ENCODE measurements at places on chromosomes 2 and 18. TPM values are rescaled to one million over a fixed set of nuclear protein-coding genes. Genes with fewer than 3 reads are reported as not detected.

Gene ERBB4
- total RNA-seq = under 0.01 TPM

Gene GPR45
- total RNA-seq = not detected

Gene CTAGE1
- not detected for total RNA-seq

Gene LOXHD1
- total RNA-seq = not detected

Gene C2orf66
- 0.12 TPM for total RNA-seq

Gene PFN4
- 0.62 TPM for total RNA-seq

Gene CLEC4F
- not detected for total RNA-seq

Gene CCDC138
- total RNA-seq = 7.4 TPM

Gene TAF4B
- total RNA-seq = 2.3 TPM

Gene PID1
- 5.7 TPM for total RNA-seq

Gene MARCHF4
- total RNA-seq = 3.1 TPM

Gene ADRA2B
- not detected for total RNA-seq

Gene GKN1
- not detected for total RNA-seq

Gene POTEE
- total RNA-seq = 0.11 TPM

Gene KCNS3
- 9.6 TPM for total RNA-seq

Gene CGREF1
- 6.2 TPM for total RNA-seq

Gene RAMP1
- total RNA-seq = 13.1 TPM

Gene IL1F10
- not detected for total RNA-seq

Gene ATP6V1C2
- under 0.01 TPM for total RNA-seq

Gene WDR33
- total RNA-seq = 34.0 TPM

Gene DNAH7
- 1.4 TPM for total RNA-seq

Gene DSG2
- total RNA-seq = 22.2 TPM

Gene GRP
- not detected for total RNA-seq

Gene COL4A4
- 2.7 TPM for total RNA-seq
